Esophagus squamous epithelium (tissue), 5 donors: ENCODE measurements at places on chromosomes 7 and 10.

GRCh38 chr7:157789942-157790341, 453.1 kb downstream of the DNAJB6 start:
- DNase-seq: no peak

DNA sequence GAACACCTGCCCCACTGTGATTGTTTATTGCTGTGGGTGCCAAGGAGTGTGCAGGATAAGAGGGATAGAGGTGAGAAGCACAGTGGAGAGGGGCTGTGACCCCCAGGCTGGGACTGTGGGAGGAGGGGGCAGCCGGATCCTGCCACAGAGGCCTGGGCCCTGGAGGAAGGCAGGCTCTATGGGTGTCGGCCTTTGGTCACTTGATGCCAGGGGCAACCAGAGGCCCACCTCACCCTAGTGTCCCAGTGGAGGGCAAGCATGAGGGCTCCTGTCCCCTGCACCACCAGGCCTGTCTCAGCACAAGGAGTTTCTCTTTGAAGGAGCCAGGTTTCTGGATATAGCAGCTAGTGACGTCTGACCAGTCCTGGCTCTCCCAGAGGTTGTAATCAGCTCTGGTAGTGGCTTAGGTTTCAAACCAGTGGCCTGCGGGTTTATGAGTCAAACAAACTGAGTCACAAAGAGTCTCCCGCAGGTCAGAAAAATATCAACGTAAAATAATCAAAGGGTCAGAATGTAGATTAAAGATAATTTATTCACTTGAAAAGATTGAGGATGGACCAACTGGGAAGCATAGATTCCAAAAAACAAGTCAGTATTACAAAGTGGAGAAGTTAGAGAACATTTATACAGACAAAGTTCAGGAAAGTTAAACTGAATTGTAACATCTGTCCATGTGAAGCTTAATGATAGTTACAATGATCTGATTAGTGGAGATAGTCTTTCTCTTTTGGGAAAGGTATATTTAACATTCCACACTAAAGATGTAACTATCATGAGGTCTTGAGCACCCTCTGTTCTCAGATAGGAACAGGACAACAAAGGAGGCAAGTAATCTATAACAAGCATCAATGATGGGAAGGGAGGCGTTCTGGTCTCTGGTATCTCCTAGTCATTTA, 37.2 kb upstream of the ZNF488 start:
- no peak for DNase-seq

GRCh38 chr7:94050046-94050445, 45.9 kb upstream of the BET1 start:
- DNase-seq: no peak

DNA sequence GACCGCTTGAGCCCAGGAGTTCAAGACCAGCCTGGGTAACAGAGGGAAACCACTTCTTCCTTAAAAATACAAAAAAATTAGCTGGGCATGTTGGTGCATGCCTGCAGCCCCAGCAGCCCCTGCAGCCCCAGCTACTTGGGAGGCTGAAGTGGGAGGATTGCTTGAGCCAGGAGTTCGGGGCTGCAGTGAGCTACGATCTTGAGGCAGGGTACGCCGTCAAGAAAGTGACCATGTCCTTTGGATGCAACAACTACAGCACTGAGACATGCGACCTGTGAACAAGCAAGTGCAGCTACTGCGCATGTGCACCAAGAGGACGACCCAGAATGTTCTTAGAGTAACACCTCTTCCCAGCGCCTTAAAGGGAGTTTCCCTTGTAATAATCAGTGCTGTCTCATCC, 66.6 kb upstream of the ZNF479 start:
- DNase-seq: no peak

GRCh38 chr7:128810473-128810872, 18.7 kb downstream of the CCDC136 start:
- DNase-seq: no peak

DNA sequence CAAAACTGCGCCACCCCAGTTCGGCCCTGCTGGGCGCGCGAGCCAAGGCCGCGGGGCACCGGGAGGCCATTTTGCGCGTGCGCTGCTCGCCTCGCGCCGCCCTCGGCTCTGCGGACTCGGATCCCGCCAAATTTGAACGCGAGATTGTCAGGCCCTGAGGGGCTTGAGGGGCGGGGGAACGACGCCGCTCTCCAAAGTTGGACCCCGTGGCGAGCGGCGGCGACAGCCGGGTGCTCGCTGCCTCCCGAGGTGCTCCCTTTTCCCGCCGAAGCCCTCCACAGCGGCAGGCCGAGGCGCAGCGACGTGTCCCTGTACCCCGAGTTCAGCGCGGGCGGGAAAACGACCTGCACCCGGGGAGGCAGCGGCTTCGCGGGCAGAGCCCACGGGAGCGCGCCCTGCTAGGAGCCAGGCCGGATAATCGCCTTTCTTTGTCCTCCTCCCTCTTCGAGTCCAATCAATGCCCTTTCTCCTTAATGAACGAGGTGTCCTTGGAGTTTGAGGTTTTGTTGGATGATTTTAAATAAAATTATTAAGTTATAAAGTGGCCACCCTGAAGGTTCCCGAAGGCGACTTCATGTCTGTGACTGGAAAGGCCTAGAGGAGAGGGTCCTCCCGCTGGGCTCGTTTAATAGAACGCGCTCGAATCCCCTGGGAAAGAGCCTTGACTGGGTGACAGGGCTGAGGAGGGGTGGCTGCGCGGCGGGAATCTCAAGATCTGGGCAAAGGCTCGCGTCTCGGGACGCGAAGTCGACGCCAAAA, 10.7 kb upstream of the SPAG6 start:
- DNase-seq: no peak

GRCh38 chr7:32536585-32536984, 41.3 kb downstream of the AVL9 start:
- DNase-seq: no peak

GRCh38 chr7:108178398-108178797, 48.2 kb upstream of the LAMB4 start:
- DNase-seq: no peak

DNA sequence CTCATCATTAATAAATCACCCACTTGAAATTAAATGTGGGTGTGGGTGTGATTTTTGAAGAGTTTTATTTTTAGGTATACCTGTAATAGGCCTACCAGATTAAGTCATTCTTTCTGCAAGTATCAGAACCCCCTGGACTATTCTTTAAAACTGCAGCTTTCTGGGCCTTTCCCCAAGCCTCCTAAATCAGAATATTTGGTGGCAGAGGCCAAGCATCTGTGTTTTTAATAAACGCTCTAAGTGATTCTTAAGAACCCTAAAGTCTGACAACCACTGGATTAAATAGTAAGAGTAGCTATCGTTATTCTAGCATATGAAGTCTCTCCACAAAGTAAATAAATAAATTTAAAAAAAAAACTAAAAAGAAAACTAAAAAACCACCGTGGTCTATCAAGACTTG, 703.0 kb upstream of the NRP1 start:
- DNase-seq: no peak

GRCh38 chr7:101169838-101170551, 4.6 kb upstream of the VGF start:
- DNase-seq: no peak

DNA sequence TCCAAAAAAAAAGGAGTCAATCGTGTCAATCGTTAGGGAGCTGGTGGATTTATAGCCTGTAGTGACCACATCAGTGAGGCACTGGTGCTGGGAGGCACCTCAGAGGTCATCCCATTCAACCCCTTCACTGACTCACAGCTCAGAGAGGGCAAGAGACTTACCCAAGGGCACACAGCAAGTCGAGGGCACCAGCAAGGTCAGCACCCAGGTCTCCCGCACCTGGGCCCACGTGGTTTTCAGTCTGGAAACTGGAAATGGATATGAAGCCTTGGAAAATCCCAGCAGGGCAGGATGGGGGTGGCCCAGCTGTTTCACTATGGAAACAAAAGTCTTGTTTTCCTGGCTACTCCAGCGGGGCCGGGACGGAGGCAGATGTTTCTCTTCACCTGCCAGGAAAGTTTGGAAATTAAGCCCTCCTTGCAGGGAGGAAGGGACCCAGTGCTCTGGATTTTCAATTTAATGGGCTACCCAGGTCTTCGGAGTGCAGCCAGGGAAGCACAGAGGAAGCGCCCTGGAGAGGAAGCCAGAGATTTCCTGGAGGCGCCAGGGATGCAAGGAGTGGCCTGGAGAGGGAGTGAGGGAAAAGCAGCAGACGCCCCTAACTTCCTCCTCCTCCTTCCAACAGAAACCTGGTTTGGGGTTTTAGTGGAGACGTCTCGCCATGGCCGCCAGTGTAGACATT, 157.2 kb upstream of the TNRC18 start:
- DNase-seq: no peak

DNA sequence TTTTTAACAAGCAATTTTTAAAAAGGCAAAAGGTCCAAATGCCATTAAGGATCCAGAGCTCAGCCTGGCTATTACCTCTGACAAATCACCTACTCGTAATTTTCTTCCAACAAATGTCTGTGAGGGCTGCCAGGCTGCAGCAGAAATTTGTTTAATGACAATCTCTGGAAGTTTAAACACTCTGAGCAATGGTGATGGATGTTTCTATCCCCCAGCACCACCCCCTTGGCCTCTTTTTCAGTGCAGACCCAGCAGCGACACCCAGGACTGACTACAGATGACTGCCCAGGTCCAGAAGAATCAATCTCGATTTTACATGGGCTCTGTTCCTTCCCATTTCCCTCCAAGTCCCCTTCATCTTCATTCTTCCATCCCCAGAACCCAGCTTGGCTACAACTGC, 201.4 kb upstream of the AOAH start:
- DNase-seq: no peak

DNA sequence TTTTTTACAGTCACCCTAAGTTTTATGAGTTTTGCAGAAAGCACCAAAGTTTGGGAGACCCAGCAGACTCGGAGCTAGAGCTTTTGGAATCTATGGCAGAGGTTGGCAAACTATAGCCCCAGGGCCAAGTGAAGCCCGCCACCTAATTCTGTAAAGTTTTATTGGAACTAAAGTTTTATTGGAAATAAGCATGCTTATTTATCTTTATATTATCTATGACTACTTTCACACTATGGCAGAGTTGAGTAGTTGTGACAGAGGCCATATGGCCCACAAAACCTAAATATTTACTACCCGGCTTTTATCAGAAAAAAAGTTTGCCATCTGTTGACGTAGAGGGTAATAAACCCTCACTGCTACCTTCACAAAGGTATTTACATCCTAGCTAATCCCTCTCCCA, 267.6 kb downstream of the GPAM start:
- DNase-seq: no peak

GRCh38 chr7:121138262-121138933, 149.9 kb downstream of the CPED1 start:
- no peak for DNase-seq

GRCh38 chr7:108078691-108079090, 51.5 kb downstream of the LAMB4 start:
- no peak for DNase-seq

GRCh38 chr10:128375171-128375570, 248.9 kb upstream of the MKI67 start:
- no peak for DNase-seq

DNA sequence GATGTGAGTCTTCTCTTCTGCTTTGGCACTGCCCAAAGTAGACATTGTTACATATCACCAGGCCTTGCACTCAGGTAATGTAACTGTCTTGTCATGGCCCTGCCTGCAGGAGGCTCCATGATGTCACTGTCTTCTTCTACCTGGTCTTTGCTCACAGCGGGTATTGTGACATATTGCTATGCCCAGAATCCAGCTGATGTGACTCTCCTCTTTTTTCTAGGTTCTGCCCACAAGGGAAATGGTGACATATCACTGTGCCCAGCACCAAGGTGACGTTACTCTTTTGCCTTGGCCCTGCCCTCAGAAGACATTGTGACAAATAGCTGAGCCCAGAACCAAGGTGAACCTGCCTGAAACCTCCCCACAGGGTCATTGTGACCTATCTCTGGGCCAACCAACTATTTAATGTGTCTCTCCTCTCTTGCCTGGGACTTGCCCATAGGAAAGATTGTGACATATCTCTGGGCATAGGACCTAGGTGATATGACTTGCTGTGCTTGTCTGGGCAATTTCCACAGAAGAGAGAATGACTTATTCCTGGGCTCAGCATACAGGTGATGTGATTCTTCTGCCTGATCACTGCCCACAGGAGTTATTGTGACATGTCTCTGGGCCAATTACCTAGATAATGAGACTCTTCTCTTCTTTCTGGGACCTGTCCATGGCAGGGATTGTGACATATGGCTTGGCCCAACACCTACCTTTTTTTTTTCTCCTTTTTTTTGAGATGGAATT, 26.5 kb upstream of the ZNF107 start:
- no peak for DNase-seq

DNA sequence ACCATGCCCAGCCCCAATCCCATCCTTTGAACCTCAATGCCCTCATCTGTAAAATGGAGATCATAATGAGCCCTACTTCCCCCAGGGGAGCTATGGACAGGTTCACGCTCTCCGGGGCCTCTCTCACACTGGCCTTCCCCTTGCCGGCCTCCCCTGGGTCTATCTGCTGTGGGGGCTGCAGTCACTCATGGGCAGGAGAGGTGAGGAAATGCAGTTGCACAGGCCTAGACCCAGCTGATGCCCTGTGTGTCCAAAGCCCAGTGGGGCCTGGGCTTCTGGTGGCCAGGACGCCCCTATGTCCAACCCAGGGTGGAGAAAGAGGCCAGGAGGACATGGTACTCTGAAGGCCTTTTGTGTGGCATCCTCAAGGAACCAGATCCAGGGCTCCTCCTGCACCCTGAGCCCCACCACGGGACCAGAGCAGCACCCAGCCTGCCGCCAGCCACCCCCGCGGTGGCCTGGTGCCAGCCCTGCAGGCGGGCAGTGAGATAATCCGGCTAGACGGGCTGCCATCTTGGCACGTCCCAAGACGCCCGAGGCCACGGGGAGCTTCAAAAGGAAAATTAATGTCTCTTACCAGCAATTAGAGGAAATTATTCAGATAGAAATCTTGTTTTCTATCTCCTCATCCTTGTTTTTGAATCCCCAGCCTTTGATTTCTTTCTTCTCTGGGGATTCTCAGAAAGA, 39.0 kb downstream of the MYL10 start:
- no peak for DNase-seq

DNA sequence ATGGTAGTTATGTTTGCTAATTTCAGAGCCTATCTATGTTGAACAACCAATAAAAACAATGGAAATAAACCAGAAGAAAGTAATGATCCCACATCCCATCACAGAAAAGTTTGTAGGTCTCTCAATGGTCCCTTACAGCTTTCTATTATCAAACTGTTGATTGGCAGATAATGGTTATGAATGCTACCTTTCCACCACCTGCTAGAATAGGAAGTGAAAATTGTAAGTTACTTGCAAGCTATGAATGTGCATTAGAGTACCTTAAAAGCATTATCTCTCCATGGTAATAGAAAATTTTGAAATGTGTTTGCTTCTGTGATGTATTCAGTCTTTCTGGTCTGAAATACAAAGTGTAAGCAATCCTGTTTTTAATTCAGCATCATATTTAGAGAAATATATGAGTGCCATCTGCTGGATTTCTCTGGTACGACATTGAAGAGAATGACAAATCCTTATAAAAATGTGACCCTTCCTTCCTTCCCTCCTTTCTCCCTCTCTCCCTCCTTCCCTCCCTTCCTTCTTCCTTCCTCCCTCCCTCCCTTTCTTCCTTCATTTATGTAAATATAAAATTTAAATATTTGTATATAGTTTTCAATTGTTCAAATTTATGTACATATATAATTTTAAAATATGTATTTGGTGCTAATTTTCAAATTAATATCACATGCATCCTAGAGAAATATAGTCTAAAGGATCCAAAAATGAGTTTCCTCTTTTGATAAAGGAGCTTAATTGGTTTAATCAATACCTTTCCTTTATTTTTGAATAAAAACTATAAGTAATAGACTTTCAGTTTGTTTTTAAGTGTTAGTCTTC, 41.4 kb upstream of the PNLIPRP3 start:
- no peak for DNase-seq

- no peak for DNase-seq
Observed at GRCh38 chr10:4701016-4701415, 125.0 kb upstream of the AKR1E2 start.
